ENCODE measurements at places on chromosomes 2 and 18. TPM values are rescaled to one million over a fixed set of nuclear protein-coding genes. Genes with fewer than 3 reads are reported as not detected.

DNA sequence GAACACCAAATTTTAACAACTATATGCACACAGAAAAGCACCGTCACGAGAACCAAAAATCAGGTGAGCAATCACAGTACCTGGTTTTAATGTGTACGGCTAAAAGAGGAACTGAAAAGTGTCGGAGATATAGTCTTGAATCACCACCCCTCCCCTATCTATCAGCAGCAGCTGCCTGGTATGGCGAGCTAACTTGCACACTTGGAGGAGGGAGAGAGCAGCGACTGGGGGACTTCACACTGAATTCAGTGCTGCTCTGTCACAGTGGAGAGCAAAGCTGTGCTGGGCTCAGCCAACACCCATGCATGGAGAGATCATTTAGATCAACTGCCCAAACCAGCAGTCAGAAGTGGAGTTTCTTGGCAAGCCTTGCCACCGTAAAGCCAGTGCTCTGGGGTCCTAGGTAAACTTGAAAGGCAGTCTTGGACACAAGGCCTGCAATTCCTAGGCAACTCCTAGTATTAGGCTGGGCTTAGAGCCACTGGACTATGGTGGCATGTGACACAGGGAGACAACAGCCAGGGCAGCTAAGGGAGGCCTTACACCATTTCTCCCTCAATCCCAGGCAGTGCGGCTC lies 89.2 kb upstream of the CD226 start:
- DNase-seq = no peak

DNA sequence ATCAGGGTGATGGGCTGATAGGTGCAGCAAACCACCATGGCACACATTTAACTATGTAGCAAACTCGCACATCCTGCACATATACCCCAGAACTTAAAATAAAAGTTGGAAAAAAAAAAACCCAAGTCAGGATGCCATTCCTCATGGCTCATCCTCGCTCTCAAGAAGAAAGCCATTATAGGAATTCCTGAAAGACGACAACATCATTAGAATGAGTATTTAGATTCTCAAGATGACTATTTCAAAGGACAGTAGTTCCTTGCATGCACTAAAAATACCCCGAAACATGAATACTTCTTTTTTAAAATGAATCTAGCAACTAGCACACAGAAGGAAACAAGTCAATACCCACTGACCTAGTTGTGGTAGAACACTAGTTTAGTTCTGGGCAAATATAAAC lies 285.8 kb upstream of the REV1 start:
- no peak for DNase-seq

DNA sequence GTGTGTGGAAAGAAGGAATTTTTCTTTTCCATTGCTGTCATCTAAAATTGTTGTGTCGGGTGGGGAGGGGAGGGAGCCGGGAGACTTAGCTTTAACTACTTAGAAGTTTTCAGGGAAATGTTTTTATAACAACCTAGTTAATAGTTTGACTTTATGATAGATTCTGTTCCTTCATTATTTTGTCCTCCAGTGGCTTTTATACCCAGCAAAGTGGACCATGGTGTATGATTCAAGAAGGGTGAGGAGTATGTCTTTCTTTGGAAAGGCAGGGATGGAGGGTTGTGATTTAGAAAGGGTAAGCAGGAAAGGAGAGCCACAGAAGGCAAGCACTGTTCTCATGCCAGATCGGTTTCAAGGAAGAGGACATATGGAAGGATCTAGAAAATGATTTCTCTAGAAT lies 261.8 kb downstream of the NEDD4L start:
- no peak for DNase-seq

DNA sequence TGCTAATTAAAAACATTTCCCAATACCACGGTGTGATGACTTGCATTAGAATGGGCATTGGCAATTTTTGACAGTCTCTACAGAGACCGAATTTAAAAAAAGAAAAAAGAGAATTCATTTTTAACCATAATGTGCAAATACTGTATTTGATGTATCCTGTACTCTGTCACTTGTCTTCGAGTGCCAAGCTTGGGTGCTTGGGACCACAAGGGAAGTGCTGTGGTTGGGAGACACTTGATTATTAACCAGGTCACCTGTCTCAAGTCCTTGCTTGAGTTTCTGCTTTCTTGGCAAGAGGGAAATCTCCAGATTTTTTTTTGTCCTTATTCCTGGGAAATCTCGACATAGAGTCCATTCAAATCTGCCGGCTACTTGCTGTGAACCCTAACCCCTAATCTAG lies 209.0 kb downstream of the MC4R start:
- no peak for DNase-seq

DNA sequence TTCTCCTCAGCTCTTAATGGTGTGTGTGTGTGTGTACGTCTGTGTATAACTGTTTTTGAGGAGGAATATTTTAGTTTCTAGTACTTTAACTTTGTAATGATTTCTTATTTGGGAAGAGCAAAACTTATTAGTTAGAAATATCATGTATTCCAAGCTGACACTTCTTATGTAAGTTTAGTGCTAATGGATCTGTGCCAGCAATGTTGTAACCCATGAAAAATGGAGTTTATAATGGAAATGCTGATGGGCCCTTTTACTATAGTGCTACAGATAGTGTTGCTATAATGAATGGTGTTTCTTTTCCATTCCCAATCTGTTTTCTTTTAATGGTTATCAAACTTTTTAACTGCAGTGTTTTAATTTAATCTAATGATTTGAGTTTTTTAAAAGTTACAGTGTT lies 49.8 kb upstream of the OTX1 start:
- no peak for DNase-seq

GRCh38 chr2:176747506-176747905 lies 465.1 kb upstream of the HNRNPA3 start:
- no peak for DNase-seq

DNA sequence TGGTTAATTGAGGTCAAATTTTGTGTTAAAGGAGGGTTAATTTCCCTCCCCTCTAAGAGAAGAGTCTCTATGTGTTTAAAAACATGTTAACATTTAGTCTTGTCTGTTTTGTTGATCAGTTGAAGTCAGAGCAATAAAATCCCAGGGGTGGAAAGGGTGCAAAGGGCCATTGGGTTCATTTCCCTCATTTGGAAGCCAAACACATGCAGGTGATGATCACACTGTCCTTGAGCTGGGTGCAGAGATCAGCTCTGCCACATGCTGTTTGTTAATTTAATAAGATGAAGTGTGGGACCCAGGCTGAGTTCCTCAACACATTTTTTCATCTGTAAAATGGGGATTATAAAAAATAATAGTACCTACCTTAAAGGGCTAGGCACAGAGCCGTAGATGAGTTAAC lies 260.9 kb downstream of the LPIN1 start:
- no peak for DNase-seq

DNA sequence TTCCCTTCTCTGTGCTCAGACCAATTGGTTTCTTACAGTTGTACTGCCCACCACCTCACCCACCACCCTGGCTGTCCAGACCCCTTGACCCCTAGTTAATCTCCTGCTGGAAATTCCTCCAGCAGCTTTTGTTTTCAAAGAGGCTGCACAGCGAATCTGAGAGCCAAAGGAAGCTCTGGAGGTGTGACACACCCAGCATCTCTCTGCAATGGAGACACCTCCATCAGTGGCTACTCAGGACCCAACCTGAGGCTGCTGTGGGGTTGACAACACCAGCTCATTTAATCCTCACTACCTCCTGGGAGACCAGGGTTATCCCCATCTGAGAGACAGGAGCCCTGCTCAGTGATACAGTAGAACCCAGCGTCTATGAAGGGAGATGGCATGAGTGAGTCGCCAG lies 86.4 kb downstream of the BIN1 start:
- DNase-seq = no peak

DNA sequence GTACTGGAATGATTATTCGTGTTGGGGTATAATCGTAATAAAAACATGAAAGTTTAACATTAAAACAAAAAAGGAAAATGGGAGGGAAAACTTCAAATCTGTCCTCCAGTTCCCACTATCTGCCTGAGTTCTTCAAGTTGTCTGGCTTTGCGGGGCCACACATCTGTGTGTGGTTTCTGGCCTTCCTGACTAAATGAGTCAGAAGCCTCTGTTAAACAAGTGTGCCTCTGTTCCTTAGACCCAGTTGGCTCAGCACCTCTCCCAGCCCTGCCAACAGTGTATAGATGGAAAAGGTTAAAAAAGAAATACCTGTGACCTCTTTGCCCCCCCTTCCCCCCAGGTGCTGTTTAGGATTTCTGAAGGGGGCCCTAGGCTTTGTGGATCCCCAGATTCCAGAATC lies 30.2 kb downstream of the XDH start:
- no peak for DNase-seq

- no peak for DNase-seq
Measured at GRCh38 chr2:148887350-148888002, 12.4 kb downstream of the KIF5C start.

- no peak for DNase-seq
Measured at GRCh38 chr2:161426455-161426921, 10.4 kb downstream of the TBR1 start.

DNA sequence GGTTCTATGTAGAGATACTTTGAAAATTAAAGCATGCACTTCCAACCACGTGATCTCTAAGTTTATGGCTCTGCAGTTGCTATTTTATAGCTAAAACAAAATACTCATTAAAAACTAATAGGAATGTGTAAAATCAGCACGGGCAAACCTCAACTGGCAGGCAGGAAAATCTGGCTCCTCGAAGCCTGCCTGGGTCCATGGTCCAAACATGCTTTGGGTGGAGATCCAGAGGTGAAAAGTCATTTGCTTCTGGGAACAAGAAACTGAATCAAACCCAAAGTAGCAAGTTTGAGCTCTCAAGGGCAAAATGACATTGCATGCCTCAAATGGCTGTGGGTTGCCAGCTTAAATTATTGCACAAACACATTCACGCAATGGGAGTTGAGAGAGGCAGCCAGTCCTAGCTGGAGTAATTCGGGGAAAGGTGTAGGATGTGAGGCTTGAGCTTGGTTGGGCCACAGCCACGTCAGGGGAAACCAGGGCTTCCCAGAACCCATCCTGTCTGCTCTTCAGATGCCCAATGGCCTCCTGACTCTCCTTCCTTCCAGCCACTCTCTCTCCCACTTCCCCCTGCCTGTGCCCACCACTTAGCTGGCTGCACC lies 75.2 kb upstream of the LCLAT1 start:
- no peak for DNase-seq

DNA sequence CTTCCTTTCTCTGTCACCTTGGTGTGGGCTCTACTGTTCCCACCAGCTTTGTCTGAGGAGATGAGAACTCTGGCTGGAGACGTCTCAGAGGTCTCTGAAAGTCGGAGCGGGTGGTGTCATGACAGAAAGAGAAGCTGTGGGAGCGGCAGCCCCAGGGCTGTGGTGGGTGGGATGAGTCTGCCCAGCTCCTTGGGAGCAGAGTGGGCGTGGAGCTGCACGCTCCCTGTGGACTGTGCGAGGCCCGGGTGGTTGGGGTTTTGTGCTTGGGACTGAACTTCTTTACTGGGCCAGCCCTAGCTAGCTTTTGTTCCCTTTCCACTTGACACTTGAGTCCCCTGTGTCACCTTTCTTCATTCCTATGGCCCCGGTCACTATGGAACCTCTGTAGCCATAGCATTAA lies 10.4 kb downstream of the TOGARAM2 start:
- no peak for DNase-seq

DNA sequence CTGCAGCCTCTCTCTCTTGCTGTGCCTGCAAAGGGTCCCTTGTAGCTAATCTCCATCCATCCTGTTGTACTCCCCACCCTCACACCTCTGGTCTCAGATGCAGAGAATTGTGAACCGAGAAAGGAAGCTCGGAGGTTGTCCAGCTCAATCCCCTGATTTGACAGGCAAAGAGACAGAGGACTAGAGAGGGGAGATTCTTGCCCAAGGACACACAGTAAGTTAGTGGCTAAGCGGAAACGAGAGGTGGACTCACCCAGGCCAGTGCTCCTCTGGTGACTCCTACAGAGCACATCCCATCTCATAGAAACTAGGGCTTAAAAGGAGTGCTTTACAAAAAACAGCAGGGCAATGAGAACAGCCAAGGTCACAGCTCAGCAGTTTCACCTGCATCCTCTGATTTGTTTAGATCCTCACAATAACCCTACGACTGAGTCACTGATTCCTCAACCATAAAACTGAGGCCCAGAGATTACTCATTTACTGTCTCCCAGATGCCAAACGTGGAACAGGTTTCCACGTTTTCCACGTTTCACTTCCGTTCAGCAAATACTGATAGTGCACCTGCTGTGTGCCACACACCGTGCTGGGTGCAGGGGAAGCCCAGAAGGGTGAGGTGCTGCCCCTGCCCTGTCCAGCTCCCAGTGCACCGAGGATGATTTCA lies 22.1 kb downstream of the EHD3 start:
- no peak for DNase-seq

DNA sequence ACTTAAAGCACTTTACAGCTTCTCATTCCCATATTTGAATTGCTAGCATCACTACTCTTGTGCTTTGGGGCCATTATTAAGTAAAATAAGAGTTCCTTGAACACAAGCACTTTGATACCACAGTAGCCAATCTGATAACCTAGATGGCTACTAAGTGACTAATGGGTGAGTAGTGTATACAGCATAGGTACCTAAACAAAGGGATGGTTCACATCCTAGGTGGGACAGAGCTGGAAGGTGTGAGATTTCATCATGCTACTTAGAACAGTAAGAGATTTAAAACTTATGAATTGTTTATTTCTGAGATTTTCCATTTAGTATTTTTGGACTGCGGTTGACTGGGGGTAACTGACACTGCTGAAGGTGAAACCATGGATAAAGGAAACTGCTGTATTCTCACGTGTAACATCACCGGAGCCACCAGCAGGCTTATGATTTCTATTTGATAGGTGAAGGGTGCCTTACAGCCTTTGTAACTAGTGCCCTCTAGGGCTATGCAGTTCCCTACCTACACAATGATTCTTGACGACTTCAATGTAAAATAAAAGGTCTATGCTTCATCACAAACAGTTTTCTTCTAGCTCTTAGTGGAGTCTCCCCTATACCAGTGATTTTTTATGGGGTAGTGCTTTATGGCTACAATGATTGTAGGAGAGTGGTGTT lies 22.1 kb upstream of the CRIM1 start:
- DNase-seq = no peak

DNA sequence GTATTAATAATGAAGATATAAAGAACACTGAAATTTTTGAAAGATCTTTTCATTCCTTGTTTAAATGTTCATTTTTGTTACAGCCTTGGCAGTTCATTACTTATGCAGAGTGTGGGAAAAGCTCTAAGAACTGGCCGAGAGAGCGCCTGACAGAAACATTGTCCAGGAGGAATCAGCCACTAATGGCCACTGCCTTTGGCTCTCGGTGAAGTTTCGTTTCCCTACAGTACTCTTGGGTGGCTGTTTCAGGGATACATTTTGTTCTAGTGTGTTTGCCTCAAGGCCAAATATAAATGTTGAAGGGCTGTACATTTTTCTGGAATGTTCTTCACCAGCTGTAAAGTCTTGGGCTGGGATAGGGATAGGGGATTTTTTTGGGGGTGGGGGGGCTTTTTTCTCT lies 10.7 kb downstream of the SPTBN1 start:
- no peak for DNase-seq

- no peak for DNase-seq
Measured at GRCh38 chr2:171513719-171514160, 8.5 kb upstream of the CYBRD1 start.

DNA sequence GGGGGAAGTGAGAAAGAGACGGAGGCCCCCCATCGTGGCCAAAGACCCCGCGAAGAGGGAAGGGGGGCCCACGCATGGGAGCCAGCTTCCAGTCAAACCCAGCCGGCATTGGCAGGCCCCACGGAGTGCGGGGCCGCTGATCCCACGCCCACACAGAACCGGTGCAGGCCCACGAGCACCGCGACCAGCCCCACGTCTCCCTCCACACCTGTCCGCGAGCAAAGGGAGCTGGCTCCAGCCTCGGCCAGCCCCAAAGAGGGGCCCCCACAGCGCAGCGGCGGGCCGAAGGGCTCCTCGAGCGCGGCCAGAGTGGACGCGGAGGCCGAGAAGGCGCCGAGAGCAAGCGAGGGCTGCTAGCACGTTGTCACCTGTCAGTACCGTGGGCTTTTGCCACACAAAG lies 125.0 kb upstream of the TWIST2 start:
- DNase-seq = no peak

Gene SGO2
- 14.9 TPM for polyA plus RNA-seq

Gene ACVR1C
- polyA plus RNA-seq = 0.16 TPM

Gene HSBP1L1
- 19.7 TPM for polyA plus RNA-seq

All from right renal pelvis (tissue), 4 donors.